ENCODE measurements at places on chromosomes 5 and 9.

DNA sequence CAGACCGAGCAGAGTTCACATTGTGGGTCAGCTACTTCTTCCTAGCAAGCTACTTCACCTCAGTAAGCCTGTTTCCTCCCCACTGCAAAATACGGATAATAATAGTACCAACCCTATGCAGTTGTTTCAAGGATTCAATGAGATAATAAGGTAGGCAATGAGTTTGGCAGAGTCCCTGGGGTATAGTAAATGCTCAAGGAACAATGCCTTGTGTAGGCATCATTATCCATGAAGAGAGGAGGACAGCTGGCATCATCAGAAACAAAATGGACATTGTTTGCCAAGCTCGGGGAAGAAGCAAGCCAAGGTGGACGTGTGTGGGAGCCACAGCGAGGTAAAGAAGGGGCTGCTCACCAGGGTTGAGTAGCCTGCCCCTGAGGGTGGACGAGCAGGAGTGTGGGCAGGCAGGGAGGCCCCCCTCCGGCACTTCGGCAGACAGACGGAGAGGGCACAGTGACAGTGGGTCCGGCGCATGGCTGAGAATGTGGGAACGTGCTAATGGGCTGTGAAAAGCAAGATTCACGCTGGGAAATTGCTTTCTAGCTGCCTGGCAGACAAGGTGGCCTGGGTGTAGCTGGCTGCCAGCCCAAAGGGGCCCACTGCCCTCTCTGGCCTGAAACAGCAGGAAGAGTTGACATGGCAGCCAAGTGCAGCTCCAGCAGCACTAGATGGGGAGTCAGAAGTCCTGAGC is 10.1 kb downstream of the CAMK2A start:
- H3K4me1 ChIP-seq: no peaks in the 10 kb centered on the region
- peaks cover 42% of the 10 kb centered on the region for H3K27me3 ChIP-seq
- H3K4me3 ChIP-seq: no peak overlapping the region
- peak overlapping the region; percentile 63 for H3K27ac ChIP-seq
- no peak for DNase-seq

DNA sequence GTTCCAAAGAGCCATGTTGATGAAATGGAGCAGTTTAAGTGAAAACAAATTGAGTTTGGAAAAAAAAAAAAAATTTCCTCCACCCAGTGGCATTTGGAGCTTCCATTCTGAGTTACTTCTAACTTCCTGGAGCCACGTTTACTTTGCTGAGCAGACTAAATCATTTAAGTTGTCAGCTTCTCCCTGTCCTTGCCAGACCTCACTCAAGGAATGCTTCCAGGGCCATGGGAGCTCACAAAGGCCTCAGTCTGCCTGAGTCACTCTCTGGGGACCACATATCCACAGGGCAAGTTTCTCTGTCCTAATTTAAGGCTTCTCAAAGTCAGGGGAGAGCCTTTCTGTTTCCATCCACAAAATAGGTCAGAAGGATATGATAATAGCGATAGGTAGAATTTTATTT is 210.3 kb upstream of the TNC start:
- H3K4me1 ChIP-seq: no peaks in the 10 kb centered on the region
- H3K27me3 ChIP-seq: no peaks in the 10 kb centered on the region
- H3K4me3 ChIP-seq: no peak overlapping the region
- H3K27ac ChIP-seq: no peak overlapping the region
- no peaks in the 10 kb centered on the region for H3K36me3 ChIP-seq
- DNase-seq: no peak

DNA sequence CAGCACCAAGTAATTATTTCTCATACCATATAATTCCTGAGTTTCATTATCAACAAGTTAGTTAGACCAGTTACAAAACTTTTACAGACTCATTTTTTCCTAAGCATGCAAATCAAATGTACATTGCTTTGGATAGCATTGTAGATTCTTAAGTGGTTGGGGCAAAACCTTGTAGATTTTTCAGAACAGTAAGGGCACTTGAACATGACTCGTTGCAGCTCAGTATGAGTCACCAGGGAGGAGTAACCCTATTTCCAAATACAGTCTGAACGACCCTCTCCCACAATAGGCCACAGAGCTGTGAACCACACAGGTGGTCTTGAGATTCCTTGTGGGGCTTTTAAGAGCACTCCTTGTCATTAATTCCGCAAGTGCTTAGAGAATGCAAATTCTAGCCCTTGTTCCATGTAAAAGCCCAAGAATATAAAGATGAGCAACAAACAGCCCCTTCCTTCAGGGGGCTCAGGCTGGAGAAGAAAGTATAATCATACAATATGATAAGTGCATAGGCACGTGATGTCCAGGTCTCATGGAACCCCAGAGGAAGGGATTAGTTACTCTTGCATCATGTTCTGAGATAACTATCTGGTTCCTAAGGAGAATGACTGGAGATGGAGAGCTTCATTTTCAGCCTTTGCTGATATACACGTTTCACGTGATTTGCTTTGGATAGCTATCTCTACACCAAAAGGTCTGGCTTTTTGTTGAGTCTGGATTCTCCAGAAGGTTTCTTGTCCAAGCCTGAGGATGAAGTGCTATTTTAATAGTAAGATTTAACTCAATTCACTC is 295.7 kb downstream of the KCNN2 start:
- H3K27me3 ChIP-seq: no peaks in the 10 kb centered on the region
- no peaks in the 10 kb centered on the region for H3K36me3 ChIP-seq
- DNase-seq: no peak

GRCh38 chr5:149273950-149274349 is 2.3 kb downstream of the AFAP1L1 start:
- peaks cover 63% of the 10 kb centered on the region for H3K27me3 ChIP-seq
- peaks cover 7% of the 10 kb centered on the region for H3K4me1 ChIP-seq
- no peak for DNase-seq
- H3K36me3 ChIP-seq: no peaks in the 10 kb centered on the region

GRCh38 chr5:36842087-36842486 is 34.5 kb upstream of the NIPBL start:
- no peaks in the 10 kb centered on the region for H3K27me3 ChIP-seq
- H3K4me3 ChIP-seq: peak overlapping the region; percentile 42
- H3K4me1 ChIP-seq: peaks cover 11% of the 10 kb centered on the region
- no peaks in the 10 kb centered on the region for H3K36me3 ChIP-seq

DNA sequence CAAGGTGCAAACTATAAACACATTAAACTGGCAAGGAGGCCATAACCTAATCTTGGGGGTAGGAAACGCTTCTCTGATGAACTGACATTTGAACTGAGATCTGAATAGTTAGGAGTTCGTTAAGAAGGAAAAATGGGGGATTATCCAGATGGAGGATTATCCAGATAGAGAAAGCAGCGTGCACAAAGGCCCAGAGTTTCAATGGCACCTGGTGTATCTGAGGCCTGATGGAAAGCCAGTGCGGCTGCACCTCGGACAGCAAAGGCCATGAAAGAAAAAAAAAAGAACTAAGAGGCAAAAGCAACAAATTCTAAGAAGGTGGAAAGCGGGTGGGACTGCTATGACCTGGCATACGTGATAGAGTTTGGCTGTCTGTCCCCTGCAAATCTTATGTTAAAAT is 13.0 kb upstream of the CTNNAL1 start:
- peaks cover 28% of the 10 kb centered on the region for H3K36me3 ChIP-seq
- no peaks in the 10 kb centered on the region for H3K27me3 ChIP-seq
- H3K27ac ChIP-seq: peak overlapping the region; percentile 31

DNA sequence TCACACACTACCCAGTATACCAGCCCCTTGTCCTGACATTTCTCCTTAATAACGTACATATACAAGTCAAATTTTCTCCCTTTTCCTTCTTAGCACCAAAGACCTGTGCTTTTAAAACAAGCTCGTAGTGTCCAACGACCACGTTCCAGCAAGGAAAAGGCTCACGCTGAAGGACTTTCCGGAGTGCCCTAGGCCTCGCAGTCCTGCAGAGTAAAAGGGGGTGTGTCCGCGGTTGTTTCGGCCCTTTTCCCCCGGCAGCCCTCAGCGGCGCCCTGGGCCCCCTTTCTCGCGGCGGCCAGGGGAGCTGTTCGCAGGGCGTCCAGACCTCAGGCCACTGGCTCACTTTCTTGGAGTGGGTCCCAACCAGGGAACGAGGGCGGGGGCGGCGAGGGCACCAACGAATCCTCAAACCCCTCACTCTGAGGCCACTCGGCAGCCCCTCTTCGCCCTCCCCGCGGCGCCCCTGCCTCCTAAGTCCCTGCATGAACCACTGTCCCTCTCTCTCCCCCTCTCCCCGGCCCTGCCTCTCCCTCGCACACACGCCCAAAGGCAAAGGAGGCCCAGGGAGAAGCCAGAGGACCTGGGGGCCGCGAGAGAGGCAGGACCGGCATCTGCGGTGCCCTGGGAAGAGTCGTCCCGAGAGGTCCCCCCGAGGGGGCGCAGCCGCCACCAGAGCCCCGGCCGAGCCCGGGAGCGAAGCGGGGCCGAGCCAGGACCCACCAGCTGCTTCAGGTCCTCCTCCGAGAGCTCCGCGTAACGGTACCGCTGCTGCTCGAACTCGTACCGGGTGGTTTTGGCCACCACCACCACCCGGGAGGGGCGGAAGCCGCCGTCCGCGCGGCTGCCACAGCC is 720 bp downstream of the NADK2 start:
- H3K36me3 ChIP-seq: no peaks in the 10 kb centered on the region
- H3K27me3 ChIP-seq: no peaks in the 10 kb centered on the region

DNA sequence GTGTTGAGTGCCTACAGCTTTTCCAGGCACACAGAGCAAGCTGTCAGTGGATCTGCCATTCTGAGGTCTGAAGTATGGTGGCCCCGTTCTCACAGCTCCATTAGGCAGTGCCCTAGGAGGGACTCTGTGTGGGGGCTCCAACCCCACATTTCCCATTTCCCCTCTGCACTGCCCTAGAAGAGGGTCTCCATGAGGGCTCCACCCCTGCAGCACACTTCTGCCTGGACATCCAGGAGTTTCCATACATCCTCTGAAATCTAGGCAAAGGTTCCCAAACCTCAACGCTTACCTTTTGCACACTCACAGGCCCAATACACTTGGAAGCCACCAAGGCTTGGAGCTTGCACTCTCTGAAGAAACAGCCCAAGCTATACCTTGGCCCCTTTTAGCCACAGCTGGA is 131.3 kb downstream of the DEPDC1B start:
- H3K4me1 ChIP-seq: no peaks in the 10 kb centered on the region
- H3K27me3 ChIP-seq: no peaks in the 10 kb centered on the region
- no peak overlapping the region for H3K27ac ChIP-seq
- H3K36me3 ChIP-seq: peaks cover 8% of the 10 kb centered on the region
- DNase-seq: no peak

GRCh38 chr5:175226506-175226905 is 217.5 kb downstream of the DRD1 start:
- H3K36me3 ChIP-seq: no peaks in the 10 kb centered on the region
- no peaks in the 10 kb centered on the region for H3K4me1 ChIP-seq
- H3K4me3 ChIP-seq: no peak overlapping the region
- H3K27ac ChIP-seq: no peak overlapping the region
- DNase-seq: no peak

GRCh38 chr5:87572090-87572489 is 159.4 kb upstream of the CCNH start:
- H3K4me1 ChIP-seq: no peaks in the 10 kb centered on the region
- no peak overlapping the region for H3K4me3 ChIP-seq
- H3K27me3 ChIP-seq: no peaks in the 10 kb centered on the region

DNA sequence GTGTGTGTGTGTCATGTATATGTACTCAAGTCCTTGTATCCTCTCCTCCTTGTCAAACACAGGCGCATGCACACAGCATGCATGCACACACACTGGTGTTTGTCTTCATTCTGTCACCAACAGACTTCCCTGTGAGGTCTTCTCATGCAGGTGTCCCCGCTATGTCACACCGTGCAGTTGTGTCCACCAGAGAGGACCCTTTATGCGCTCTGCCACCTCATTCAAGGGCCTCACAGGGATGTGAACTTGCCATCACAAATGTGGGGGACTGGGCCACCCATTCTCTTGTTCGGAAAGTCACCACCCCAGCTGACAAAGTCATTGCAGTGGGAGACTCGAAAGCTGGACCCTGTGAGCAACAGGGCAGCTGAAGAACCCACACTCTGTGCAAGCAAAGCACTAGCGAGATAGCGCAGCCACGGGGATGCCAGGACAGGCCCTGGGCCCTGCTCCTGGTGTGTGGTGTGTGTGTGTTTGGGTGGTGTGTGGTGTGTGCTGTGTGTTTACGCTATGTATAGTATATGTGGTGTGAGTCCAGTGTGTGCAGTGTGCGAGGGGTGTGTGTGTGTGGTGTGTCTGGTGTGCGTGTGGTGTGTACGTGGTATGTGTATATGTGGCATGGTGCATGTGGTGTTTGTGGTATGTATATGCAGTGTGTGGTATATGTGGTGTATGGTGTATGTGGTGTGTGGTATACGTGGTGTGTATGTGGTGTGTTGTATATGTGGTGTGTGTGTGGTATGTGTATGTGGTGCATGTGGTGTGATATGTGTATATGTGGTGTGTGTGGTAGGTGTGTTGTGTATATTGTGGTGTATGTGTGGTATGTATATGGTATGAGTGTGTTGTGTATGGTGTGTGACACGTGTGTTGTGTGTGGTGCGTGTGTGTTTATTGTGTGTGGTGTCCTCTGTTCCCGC is 30.9 kb upstream of the NXNL2 start:
- H3K27me3 ChIP-seq: peaks cover 4% of the 10 kb centered on the region
- H3K4me1 ChIP-seq: no peaks in the 10 kb centered on the region
- H3K27ac ChIP-seq: no peak overlapping the region
- H3K36me3 ChIP-seq: peaks cover 4% of the 10 kb centered on the region
- no peak for DNase-seq

GRCh38 chr5:129541648-129542251 is 81.7 kb downstream of the ADAMTS19 start:
- H3K36me3 ChIP-seq: no peaks in the 10 kb centered on the region
- no peak overlapping the region for H3K4me3 ChIP-seq
- DNase-seq: no peak
- H3K27me3 ChIP-seq: no peaks in the 10 kb centered on the region
- no peak overlapping the region for H3K27ac ChIP-seq
- H3K4me1 ChIP-seq: no peaks in the 10 kb centered on the region

GRCh38 chr9:561427-561826 is 280.1 kb upstream of the DMRT1 start:
- peaks cover 39% of the 10 kb centered on the region for H3K27me3 ChIP-seq
- H3K36me3 ChIP-seq: no peaks in the 10 kb centered on the region
- DNase-seq: no peak
- H3K27ac ChIP-seq: no peak overlapping the region
- H3K4me3 ChIP-seq: no peak overlapping the region
- peaks cover 12% of the 10 kb centered on the region for H3K4me1 ChIP-seq

DNA sequence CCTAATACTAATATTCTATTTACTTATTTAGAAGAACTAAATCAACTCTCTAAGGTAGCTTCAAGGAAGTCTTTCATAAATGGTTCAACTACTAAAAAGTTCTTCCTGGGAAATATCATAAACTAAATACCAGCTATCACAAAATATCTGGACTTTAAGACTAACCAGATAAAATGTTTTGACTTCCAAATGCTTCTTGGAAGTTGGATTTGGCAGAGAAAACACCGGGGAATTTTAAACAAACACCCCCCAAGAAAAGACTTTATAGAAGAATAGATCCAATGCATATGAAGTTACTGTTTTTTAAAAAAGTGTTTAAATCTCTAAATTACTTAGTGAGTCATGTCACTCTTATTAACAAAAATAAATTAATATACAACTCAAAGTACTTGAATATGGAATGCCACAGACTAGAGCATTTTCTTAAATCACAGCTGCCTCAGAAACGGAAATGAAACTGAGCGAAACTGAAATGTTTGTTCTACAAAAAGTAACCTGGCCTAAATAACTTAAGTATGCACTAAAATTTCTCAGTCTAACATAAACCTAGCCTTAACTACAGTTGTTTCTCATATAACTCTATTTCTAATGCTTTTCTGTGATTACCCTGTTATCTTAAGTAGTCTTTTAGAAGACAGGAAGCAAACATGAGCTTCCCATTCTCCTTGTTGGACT is 6.8 kb downstream of the ABCA1 start:
- peak overlapping the region; percentile 21 for H3K27ac ChIP-seq
- peaks cover 10% of the 10 kb centered on the region for H3K36me3 ChIP-seq
- peak; percentile 32 for DNase-seq
- H3K4me1 ChIP-seq: peaks cover 72% of the 10 kb centered on the region
- no peaks in the 10 kb centered on the region for H3K27me3 ChIP-seq

- H3K4me3 ChIP-seq: no peak overlapping the region
- H3K36me3 ChIP-seq: no peaks in the 10 kb centered on the region
- peaks cover 2% of the 10 kb centered on the region for H3K4me1 ChIP-seq
- no peak for DNase-seq
Observed at GRCh38 chr5:176769911-176770310, 40.4 kb upstream of the UNC5A start.
